Stimulated activated CD8-positive, alpha-beta memory T cell treated with anti-CD3 and anti-CD28 coated beads, Interleukin-15, amount 100 ng/mL, for 4 hours (primary cell): ENCODE measurements at places on chromosomes 7 and 10.

DNA sequence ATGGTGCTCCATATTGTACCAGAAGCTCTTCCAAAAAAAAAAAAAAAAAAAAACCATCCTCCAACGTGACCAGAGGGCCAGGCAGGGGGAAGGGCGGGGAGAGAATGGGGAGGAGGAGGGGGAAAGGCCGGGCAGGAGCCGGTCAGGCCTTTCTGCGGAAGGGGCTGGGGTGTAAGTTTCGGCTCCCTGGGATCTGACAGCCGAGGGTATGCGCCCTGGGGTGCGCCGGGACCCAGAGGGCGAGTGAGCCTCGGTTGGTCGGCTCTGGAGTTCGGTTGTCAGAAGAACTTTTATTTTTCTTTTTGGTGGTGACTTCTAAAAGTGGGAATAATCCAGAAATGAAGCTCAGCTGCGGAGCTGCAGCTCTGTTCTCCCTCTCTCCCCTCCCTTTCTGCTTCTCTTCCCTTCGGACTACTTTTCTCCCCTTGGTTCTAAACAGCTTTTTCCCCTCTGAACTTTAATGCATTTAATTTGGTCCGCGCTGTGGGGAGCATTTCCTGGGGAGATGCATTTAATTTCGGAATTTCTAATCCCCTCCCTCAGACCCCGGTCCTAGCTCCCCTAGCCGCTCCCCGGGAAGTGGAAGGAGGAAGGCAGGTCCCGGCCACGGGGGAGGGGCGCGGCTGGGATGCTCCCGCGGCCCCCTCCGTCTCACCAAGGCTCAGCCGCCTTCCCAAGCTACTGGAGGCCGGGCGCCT is 3.9 kb upstream of the PAX2 start:
- no peak for DNase-seq

DNA sequence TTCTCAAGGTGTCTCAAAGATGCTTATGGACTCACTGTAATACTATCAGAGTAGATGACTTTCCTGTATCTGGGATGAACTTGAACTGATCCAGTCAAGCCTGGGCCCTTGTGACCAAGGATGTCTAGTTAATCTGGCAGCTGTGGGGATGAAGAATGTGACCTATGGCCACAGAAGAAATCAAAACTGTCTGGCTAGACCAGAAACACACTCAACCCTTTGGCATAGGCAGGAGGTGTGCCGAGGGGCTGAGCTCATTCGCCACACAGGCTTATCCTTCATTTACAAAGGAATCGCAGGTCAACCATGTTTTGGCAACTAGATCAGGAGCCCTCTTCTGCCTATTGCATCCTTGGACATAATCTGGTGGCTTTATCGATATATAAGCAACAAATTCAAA is 110.6 kb downstream of the ATXN7L1 start:
- DNase-seq, result no peak

DNA sequence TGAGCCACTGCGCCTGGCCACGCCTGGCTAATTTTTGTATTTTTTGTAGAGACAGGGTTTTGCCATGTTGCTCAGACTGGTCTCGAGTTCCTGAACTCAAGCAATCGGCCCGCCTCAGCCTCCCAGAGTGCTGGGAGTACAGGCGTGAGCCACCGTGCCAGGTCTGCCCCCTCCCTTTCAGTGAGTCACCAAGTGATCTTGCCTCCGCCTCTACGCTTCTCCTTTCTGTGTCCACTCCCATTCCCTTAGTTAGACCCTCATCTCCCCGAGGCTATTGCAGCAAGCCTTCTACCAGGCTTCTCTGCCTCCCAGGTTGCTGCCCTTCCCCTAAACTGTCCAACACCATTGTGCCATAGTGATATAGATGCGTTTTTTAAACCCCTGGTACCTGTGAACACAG is 32.9 kb downstream of the CDC123 start:
- DNase-seq, result no peak

- DNase-seq, result no peak
Measured at GRCh38 chr7:43462836-43463235, 120.1 kb upstream of the STK17A start.

- no peak for DNase-seq
Measured at GRCh38 chr10:33238643-33239042, 95.8 kb downstream of the NRP1 start.

DNA sequence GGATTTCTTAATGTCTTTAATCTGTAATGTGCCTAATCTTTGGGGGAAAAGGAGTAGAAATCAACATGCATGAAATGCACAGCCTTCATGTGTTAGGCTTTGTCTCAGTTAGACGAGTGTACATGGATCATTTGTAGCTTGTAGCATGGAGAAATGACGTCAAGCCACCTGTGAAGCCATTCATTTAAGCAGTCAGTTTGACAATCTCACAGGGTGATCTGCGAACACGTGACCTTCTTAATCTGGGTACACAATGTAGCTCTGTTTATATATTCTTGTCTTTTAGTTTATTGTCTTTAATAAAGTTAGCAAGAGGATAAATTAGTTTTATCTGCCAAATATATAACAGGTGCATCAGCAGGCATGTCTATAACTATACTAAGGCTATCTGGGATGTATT is 351.9 kb upstream of the LRGUK start:
- no peak for DNase-seq
